ENCODE measurements at places on chromosomes 12 and 14.

DNA sequence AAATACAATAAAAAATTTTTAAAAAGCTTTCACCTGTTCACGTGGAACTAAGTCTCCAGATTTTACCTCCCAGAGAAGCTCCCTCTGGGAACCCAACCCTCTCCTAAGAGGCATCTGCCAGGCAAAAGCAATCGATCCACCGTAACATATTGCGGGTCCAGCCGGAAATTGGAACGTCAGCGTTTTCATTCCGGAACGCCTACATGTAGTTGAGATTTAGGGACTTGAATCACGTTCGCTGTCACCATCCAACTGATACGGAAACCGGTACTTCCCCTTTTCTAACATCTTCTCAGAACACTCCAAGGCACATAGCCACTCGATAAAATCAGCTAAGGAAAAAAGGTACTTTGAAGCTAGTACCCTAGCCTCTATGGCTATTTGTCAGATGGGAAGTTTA, 70.3 kb downstream of the COX16 start:
- no peak for DNase-seq

DNA sequence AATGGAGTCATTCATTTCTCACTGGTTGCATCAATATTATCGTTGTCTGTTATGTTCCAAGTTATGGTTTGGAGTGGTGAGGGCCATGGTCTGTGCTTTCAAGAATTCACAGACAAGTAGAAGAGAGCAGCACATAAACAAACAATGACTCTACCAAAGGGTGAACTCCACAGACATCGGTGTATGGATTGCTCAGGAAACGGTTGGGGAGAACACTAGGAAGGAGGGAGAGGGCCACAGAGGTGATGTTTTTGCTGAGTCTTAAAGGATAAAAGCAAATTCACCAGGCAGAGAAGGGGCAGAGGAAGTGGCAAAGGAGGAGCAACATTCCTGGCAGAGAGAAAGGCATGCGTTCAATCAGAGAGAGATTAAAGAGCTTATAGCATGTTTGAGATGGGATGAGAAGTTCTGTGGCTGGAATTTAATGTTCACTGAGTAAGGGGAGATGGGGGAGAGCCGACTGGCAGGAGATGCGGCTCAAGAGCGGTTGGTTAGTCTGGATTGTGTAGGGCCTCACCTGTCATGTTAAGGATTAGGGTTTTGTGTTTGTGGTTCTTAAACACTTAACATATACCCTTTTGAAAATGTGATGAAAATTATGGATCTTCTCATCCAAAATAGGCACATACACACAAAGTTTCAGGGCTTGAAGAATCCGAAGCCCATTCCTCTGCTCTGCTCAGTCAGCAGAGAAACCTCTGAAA, 42.3 kb upstream of the FRMD6 start:
- DNase-seq: no peak

GRCh38 chr12:103181366-103182152, 224.1 kb downstream of the ASCL1 start:
- DNase-seq: no peak

GRCh38 chr12:44876544-44877410, 662 bp upstream of the NELL2 start:
- DNase-seq: peak; percentile 93

DNA sequence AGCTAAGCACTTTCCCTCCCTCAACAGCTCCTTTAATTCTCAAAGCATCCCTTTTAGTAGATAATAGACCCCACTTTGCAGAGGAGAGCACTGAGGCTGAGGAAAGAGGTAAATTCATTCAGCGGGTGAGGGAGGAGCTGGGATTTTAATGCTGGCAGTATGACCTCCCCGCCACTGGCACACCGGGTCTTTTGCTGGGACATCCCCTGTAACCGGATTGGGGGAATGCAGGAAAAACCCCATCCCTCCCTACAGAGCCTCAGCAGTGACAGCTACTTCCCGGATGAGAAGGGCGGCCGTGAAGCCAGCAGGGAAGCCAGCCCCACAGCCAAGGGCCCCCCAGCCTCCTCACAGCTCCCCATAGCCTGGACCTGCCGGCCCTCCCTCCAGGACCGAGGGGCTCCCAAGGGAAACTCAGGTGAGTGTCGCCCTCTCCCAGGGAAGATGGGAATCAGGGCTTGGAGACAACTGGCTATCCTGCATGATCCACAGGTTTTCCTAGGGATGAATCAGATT, 12.1 kb downstream of the ZBTB39 start:
- DNase-seq: no peak

DNA sequence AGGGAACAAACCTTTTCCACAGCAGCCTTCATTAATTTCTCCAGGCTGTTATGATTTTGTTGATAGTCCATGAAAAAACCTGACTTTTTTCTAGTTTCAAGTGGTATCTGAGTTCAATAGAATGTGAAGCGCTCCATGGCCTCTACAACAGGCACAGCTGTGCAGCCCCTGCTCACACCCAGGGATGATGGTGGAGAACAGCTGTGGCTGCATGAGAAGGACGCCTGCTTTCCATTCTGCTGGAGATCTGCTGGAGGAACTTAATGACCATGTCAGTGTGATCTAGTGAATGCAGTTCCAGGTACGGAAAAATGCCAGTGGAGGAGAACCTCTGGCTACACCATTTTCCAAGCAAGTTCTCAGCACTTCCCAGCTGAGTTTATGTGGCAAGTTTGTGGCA, 80.6 kb downstream of the PIWIL1 start:
- DNase-seq: no peak

DNA sequence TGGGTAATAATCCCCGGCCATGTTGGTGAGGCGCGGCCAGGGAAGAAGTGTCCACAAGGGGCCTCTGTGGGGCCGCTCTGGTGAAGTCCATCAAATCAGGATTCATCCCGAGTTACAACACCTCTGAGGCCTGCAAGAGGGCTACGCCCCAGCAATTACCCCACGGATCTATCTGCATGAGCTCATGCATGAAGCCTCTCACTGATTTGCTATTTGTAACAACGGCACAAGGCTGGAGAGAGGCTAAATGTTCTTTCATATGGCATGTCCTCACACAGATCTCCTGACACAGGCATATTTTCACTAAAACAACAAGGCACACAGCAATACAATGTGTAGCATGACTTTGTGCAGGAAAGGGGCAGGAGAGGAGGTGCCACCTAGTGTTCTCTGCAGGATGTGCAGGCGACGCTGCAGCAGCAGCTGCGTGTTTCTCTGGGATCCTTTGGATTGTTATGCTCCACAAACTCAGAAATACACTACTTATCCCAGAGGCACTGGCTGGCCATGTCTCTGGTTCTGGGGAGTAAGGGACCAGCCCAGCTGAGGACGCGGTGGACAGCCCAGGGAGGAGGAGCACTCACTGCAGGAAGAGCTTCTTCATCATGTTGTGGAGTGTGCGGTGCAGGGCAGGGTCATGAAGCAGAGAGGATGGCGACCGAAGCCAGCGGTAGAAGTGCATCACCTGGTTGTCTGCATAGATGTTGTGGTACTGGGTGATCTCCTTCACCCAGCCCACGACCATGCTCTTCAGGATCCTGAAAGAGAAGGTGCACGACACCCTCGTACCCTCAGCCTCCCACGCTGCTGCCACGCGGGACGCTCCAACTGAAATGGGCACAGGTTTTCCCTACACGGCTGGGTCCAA, 20.2 kb downstream of the P2RX2 start:
- DNase-seq: no peak

DNA sequence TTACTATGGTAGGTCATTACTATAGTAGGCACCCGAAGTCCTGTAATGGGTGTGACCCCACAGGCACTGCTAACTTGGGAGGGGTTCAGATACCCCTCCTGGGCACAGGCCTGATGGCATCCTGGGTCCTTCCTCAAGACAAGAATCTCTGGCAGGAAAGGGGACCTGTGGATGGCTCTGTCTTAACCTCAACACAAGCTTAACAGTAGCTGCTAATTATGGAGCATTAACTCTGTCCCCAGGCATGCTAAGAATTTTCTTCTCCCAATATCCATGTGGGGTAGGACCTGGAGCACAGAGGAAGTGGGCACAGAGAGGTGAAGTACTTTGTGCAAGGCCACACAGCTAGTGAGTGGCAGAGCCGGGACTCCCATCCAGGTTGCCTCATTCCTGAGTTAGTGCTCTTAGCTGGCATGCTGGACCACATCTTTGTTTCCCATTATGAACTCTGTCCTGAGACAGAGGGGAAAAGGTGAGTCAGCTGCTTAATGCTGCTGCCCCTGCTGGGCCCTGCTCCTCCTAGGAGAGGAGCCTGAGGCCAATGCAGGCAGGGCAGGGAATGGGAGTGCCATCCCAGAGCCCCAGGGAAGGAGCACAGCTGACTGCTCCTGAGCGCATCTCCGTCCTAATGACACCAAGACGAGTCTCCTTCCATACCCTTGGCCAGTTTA, 32.1 kb downstream of the GALNT16 start:
- no peak for DNase-seq

DNA sequence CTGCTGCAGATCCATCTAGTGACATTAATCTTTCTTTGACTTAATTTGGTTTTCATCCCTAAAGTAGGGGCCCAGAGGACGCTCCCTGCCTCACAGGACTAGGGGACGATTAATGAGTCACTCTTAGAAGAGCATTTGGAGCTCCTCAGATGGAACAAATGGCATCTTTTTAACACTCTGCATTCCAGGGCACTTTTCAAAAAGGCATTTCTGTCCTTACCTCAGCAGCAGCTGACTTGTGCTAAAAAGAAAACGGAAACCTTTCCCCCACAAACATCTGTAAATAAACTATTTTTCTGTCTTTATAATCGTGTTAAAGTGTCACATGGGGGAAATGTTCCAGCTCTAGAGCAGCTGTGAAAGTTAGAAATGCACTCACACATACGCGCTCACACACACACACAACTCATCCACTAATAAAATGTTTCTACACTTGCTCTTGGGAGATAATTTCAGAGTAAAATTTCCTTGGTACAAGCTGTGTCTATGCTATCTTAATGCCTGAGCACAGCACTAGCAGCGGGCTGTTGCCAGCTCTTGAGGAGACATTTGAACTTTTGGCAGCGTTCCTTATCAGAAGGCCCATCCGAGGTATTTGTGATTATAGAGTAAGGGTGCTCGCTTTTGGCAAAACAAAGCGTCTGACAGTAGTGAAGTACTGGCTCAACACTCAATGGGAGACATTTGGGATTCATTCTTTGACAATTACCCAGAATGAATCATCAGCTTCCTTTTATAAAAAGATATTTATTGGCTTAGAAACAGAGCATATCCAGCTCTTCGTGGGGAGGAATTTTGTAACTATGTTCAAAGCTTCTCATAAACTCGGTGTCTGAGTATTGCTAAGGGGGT, 141.3 kb downstream of the PLXNC1 start:
- no peak for DNase-seq

- DNase-seq: no peak
Observed at GRCh38 chr12:125381373-125381772, 316.1 kb downstream of the AACS start.

DNA sequence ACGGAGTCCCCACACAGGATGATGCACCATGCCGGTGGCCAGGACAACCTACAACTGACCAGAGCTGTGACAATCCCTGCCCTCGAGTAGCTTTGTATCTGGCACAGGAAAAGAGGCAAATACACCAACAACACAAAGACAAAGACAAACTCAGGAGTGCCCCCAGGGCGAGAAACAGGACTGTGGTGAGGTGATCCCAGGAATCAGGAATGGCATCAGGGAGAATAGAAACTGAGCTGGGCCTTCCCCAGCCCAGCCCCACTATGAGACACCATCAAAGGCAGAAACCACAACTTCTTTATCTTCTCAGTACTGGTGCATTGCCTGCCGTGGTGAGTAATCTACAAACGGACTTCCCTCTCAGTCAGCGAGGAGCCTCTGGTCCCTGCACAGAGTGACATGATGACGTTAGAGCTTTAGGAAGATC, 157.7 kb downstream of the TTC7B start:
- no peak for DNase-seq

DNA sequence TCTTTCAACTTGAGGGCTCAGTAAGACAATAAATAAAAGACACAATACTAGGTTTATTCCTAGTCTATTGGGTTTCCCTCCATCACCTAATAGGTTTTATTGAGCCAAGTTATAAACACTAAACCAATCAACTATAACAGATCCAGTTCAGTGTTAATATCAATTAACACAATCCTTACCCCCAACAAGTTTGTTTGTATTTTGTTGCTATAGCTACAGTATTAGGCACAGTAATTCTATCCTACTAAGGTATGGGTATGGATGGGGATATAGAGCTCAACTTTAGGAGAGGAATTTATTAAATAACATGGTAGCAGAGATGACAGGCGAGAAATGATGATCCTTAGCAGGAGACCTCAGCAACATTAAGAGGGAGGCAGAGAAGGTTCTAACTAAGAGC, 13.3 kb downstream of the PPP4R3A start:
- no peak for DNase-seq

DNA sequence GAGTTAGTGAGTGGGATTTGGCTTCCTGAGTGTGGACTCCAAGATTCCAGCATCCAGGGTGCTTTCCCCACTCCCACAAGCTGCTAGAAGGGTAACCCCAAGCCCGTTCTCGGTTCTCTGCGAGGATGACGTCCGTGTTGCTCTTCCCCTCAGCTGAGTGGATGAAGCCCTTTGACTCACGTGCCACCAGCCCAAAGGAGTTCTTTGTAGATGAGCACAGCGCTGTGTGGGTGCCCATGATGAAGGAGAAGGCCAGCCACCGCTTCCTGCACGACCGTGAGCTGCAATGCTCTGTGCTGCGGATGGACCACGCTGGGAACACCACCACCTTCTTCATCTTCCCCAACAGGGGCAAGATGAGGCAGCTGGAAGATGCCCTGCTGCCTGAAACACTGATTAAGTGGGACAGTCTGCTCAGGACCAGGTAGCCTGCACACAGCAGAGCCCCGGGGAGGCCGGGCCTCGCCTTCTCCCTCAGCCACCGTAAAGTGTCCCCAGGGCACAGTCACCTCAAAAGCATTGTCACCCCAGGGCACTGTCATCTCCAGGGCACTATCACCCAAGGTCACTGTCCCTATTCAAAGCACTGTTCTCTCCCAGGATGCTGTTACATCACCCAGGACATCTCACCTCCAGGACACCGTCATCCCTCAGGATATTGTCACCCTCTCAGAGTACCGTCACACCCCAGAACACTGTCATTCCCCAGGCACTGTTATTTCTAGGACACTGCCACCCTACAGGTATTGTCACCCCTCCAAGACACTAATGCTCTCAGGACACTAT, 31.3 kb downstream of the SERPINA3 start:
- DNase-seq: no peak

DNA sequence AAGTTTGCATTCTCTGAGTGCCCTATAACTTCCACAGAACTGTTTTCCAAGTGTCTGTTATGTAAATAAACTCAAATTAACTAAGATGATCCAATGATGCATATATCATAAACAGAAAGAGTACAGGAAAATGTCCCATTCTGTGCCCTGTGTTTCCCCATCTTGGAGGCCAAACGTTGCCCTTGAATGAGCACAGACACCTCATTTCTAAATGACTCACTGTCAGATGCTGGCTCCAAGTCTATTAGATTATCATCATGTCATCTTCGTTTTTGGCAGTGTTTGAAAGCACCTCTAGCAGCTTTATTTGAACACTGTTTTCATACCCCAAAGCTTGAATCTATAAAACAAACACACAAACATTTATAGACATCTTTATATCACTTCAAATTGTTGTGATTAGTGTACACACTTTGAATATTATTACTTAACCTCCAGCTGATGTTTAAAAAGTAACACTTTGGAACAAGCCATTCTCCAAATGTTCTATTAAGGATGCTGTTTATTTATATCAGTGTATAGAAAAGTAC, 424.2 kb downstream of the NOVA1 start:
- DNase-seq: no peak

- DNase-seq: no peak
Observed at GRCh38 chr12:7289743-7290142, 14.1 kb upstream of the ACSM4 start.

Measured in NCI-H1417 (cell line).